Uterus (tissue), 4 donors: ENCODE measurements at places on chromosomes 6 and 20.

GRCh38 chr20:24998121-24998520 lies 5.6 kb upstream of the APMAP start:
- no peak for DNase-seq

DNA sequence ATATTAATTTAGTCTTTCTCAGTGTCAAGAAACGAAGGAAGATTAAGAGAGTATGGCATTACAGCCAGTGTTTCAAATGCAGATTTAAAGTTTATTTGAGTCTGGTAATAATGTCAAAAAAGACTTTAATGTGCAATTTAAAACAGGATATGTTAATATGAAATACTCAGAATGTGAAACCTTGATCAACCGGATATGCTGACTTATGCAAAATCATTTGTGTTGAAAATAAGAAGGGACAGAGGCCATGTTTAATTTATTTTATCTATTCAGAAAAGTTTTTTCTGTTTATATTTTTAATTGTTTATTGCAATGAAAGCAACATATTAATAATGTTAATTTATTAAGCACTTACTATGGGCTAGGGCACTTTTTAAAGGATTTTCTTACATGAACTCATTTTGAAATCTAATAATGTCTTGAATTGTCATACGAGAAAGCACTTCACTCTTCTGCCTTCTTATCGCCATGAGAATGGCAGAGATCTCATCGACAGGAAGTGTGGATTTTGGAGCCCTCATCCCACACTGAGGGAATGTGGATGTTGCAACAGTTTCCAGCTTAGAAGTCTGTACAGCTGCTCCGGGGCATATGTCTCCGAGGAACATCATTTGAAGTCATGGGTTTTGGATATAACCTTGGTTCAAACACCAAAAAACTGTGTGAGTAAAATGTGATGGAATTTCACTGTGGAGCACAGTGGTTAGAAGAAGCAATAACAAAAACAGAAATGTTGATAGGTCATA lies 1410.4 kb downstream of the EPHA7 start:
- DNase-seq: no peak

- no peak for DNase-seq
These were observed 336.0 kb downstream of the DHX35 start for GRCh38 chr20:39298121-39298520.

DNA sequence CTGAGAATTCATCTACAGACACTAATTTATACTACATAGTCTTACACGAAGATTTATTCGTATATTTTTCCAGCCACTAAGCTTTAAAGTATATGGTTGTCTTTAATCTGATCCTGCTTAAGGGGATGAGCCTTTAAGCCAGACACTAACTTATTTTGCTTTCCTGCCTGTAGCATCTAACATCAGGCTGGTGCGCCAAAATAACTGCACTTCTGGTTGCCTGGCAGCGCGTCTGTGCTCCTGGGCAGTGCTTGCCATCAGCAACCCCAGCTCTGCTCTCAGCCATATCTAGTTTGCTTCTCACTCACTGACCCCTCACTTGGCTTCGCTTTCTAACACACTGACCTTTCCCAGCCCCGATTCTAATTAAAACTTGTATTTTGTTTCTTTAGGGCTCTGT lies 21.8 kb downstream of the HMGCLL1 start:
- DNase-seq: no peak

GRCh38 chr20:8540466-8540865 lies 408.4 kb downstream of the PLCB1 start:
- no peak for DNase-seq

DNA sequence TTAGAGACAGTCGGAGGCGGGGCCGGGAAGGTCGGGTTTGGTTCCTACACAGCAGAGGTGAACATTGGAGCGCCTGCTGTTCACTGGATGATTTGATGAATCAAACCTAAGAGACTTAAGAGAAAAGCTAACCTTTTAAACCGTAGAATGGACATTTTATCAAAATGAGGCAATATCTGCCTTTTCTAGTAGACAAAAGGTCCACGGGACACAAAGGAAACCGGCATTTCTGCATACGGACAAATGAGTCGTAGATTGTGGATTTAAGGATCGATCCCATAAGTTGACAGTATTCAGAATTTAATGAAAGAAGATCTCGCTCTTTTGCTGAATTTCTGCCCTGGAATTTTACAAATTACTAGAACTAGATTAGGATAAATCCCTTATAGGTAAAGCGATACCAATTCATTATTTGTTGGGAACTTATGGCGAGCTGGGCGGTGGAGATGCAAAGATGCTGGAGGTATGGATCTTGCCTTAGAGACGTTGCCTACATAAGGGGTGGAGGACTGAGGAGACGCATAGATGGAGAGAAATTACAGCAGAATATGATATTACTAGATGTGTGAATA lies 400 bp downstream of the PAK1IP1 start:
- no peak for DNase-seq

- no peak for DNase-seq
These were observed 211.2 kb downstream of the C6orf118 start for GRCh38 chr6:165098165-165098564.

- no peak for DNase-seq
These were observed 2.1 kb downstream of the IRF4 start for GRCh38 chr6:393391-394221.

GRCh38 chr6:620950-621349 lies 36.0 kb downstream of the HUS1B start:
- DNase-seq: no peak

GRCh38 chr20:21099751-21100577 lies 6.2 kb downstream of the LINC00237 start:
- no peak for DNase-seq

- no peak for DNase-seq
These were observed 262.9 kb downstream of the SOX4 start for GRCh38 chr6:21856456-21856825.

DNA sequence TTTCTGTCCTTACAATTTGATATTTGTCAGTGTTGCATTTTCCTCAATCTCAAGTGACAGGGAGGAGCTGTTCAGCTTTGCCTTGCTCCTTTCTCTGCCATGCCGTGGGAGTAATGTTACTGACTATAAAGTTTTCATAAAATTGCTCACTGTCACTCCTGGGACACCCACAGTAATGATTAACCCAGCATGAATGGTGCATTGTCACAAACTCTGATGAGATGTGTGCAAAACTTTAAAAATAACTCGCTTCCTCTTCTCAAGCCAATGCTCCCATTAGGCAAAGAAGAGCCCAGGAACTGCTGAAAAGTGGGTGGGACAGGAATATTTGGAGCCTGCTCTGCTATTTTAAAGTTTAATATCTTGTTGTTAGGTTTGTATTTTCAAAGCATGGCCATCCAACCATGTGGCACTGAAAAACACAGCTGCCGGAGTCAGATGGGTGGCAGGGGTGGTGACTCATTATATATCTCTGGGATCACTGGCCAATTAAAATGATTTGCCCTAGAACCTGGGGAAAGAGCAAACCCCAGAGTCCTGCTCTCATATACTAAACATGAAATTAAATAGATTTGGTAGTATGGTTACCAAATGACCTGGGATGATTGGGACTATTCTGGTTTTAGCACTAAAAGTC lies 260.1 kb downstream of the BTBD3 start:
- no peak for DNase-seq

- DNase-seq: no peak
These were observed 38.5 kb upstream of the VSX1 start for GRCh38 chr20:25120457-25120856.

- no peak for DNase-seq
These were observed 107.4 kb upstream of the ASCC3 start for GRCh38 chr6:100988391-100988984.

- no peak for DNase-seq
These were observed 227.5 kb downstream of the KCNQ5 start for GRCh38 chr6:72849346-72849745.

DNA sequence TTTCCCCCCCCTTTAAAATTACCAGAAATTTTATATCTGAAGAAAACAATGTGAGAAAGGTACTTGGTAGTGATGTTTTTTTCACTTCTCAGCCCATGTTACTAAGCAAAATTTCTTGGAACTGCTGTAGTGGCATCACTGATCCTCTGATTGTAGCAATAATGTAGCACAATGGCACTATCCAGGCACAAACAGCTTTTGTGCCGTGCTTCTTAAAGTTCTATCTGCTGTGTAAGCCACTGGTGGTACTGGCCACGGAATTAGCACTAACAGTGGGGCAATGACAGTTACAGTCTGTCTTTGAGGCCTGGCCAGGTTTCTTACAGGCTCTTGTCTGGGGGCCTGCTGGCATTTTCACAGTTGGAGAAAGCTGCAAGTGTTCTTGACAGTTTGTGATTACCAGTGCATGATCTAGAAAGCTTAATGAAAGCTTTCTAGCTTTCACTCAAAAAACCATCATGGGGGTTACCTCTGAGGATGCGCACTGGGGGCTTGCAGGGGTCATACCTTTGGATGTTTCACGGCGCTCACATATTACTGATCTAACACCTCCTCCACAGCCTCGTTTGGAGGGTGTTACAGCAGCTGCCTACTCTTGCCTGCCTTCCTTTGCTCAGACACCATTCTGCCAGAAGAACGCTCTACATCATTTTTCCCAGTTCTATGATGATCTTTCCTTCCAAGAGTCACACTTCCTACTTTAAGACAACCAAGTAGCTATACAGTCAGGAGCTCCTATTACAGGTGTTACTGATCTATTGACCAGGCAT lies 58.4 kb upstream of the ARMH2 start:
- DNase-seq: no peak

- DNase-seq: no peak
These were observed 107.8 kb upstream of the CD93 start for GRCh38 chr20:23193801-23194384.

- DNase-seq: no peak
These were observed 10.5 kb downstream of the ZC3H12D start for GRCh38 chr6:149474108-149474935.

GRCh38 chr6:144888621-144889020 lies 603.5 kb downstream of the UTRN start:
- DNase-seq: no peak
